ENCODE measurements at places on chromosomes 1 and 21.

DNA sequence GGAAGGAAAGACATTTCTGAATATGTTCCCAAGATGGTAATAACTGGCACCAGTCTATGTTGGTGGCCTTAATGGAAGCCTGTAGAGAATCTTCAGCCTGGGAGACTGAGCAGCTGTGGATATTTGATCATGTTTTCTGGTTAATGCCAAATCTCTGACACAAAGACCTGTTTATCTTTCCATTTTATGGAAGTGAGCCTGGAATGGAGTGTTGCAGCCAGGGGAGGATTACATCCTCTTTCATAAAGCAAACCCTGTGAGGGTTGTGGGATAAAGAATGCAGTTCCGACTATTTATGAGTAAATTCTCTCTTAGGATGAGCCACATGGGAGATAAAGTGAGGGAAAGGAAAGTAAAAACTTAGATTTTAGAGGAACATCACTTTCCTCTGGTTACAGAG is 144.1 kb downstream of the PCP4 start:
- no peak for DNase-seq

GRCh38 chr1:203289281-203289981 is 15.9 kb upstream of the BTG2 start:
- DNase-seq = peak; percentile 71

DNA sequence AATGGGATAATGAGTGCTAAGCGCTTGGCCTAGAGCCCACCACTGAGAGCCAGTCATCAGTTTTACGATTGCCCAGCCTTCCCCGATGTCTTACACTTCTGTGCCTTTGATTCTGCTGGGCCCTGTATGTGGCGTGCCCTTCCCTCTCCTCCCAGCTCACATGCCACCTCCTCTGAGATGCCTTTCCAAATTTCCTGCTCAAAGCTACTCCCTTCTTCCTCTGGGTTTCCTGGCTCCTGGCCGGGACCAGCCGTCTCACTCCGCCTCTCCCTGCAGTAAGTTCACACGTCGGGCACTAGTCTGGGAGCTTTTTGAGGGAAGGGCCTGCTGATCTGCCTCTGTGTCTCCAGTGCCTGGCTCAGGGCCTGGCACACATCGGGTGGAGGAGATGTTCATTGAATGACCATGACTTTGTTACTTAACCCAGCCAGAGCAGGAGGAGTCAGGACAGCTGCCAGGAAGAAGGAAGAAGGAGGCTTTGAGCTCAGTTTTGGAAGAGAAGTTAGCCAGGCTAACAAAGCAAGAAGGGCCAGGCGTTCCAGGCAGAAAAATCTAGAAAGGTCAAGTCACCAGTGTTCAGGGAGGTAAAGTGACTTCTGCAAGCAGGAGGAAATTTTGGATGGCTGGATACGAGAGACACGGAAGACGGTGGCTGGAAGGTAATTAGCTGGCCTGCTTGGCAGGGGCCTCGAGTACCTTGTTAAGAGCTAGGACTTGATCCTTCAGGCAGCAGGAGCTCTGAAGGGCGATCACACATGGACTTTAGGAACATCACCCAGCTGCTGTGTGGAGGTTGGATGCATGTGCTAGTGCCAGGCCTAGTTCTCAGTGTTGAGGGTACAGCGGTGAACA is 63.6 kb downstream of the EPHB2 start:
- DNase-seq = no peak

GRCh38 chr1:204146965-204147364 is 4.9 kb downstream of the ETNK2 start:
- no peak for DNase-seq

- no peak for DNase-seq
Measured at GRCh38 chr1:166140251-166140650, 26.6 kb downstream of the FAM78B start.

DNA sequence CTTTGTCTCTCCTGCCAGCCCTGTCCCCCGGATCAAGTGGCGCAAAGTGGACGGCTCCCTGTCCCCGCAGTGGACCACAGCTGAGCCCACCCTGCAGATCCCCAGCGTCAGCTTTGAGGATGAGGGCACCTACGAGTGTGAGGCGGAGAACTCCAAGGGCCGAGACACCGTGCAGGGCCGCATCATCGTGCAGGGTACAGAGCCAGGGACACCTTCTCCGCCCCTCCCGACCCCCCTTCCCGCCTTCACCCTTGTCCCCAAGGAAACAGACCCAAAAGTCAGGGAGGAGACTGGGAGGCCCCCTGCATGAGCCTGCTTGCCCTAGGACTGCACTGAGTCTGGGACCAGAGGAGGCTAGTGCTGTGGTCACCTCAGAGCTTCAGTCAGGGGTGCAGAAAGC is 18.2 kb downstream of the CNTN2 start:
- no peak for DNase-seq

DNA sequence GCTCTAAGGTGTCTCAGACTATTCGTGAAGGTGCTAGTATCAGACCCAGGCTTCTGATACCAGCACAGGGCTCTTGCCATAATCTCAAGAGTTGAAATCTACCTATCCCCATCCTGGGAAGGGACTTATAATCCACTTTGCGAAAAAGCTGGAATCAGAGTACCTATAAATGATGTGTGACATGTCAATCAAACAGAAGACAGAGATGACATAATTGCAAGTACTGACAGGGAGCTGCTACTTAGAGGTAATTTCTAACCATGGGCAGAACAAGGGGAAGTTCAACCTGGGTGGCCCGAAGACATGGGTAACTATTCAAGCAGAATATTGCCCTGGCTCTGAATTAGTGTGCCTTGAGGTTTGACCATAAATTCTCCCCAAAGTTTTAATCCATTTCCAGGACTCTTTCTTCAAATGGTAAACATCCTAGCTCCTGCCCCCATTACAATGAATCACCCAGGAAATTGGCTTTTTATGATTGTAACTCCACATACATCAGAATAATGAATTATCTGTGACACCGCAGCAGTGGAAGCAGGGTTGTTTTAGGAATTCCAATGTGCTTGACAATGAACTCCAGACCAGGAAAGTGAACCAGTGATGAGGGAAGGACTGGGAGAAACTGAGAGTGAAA is 37.2 kb downstream of the KANK4 start:
- DNase-seq = no peak

DNA sequence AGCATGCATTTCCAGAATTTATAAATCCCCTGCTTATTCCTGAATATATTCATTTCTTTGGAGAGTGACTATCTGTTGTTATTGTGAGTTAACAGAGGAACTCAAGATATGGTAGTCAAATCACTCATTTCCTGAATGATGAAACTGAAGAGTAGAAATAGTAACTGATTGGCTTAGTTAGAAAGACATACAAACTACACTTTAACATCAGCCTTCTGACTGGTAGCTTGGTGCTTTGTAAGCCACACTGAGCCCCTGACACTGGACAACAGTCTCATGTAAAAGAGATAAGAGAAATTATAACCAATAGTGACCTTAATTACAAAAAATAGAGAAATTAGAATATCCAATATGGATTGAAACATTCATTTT is 4.8 kb downstream of the GBP7 start:
- DNase-seq = no peak

- DNase-seq = no peak
Measured at GRCh38 chr1:109185357-109185756, 28.4 kb upstream of the SARS1 start.

- DNase-seq = no peak
Measured at GRCh38 chr1:198300451-198300850, 143.7 kb downstream of the NEK7 start.

Data from stimulated activated CD8-positive, alpha-beta memory T cell treated with anti-CD3 and anti-CD28 coated beads, Interleukin-4, amount 100 ng/mL, for 1 hour (primary cell).